Activated CD8-positive, alpha-beta memory T cell treated with anti-CD3 and anti-CD28 coated beads for 24 hours (primary cell): ENCODE measurements at places on chromosomes 2 and 18.

DNA sequence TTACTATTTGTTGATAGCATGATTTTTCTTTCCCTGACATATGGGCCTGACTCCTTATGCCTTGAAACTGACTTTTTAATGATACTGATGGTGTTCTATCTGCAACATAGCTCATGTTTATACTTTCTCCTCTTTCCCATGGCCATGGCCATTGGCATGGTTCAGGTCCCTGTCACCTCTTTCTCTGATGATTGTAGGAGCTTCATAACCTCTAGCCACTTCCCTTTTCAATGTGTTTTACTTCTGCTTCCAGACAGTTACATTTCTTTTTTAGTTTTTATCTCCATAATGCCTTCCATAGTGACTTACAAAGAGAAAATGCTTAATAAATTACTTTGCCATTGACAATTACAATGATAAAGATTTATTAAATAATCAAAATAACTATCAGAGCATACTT is 177.9 kb upstream of the SETBP1 start:
- DNase-seq: no peak

GRCh38 chr2:12127638-12128037 is 381.2 kb downstream of the LPIN1 start:
- DNase-seq: no peak

- no peak for DNase-seq
Measured at GRCh38 chr18:55275039-55275901, 312.7 kb downstream of the TCF4 start.

DNA sequence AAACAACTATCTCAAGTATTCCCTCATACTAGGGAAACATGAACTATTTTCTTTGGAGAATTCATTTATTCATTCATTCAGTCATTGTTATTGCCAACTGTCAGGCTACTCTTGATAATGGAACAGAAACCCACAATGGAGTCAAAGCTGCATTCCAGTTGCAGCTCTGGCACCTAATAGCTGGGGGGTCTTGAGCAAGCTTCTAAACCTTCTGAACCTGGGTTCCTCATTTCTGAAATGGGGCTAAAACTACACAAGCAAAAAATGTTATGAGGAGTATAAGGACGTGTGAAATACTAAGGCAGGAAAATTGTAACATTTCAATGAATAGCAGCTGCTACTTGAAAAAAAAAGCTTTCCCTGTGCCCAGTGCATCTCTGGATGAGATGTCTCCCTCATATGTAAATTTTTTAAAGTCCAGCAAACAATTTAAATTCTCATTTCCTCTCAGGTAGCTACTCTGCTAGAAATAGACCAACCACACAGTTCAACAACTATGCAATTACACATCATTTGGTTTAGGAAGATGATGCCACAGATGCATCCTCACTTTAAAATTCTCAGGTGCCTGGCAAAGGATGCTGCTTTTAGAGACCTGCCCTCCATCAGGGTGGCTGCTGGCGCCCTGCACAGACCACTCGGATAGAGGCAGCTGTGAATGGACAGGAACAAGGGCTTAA is 38.5 kb downstream of the SPRED2 start:
- DNase-seq: no peak

DNA sequence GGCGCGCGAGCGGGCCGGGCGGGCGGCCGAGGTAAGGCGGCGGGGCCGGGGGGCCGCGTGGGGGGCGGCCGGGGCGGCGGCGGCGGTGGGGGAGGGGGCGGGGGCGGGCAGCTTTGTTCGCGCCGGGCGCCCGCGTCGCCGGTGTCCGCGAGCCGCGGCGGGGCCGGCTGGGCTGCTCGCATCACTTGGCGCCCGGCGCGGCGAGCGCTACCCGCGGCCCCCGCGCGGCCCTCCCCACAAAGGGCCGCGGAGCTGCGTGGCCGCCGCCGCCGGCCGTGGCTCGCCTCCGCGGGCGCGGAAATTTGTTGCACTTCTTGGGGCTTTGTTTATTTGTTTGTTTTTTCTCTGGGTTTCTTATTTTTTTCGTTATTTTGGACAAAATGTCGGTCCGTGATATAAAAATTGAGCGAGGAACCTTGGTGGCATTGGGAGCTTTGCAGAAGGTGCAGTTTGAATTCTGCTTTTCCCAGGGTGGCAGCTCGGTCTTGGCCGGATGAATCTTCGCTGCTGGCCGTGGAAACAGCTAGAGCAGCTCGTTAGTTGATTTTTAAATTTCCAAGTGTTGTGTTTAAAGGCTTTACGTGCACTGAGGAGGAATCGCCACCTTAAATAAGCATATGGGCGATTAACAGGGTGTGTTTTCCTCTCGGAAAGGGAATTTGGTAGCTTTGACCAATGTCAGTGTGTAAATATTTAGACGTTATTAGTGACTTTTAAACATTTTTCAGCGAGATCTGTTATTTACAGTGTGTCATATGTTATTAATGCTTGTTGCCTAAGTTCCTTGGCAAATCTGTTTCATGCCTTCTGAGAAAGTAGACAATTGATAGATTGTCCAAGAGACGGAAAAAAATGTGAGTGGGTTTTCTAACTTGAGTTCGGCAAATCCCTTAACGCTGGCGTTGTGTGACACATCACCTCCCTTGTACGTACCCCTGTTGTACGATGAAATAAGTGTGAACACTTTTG is 822 bp downstream of the UBE2E3 start:
- DNase-seq: peak; percentile 72

- DNase-seq: no peak
Measured at GRCh38 chr2:127486247-127487058, 39.8 kb downstream of the IWS1 start.

DNA sequence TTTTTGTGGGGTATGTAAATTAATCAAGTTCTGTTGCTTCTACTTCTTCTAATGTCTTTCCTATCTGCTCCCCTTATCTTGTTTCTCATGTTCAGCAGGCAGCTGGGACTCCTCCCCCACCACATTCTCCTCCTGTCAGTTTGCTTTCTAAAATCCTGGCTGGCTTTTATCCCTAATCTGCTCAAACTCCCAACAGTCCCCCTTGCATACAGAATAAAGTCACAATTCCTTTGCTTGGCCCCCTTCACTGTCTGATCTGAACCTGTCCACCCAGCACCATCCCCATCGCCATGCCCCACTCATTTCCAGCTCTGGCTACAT is 2.2 kb downstream of the CFAP221 start:
- DNase-seq: no peak

GRCh38 chr2:79086255-79086654 is 1.5 kb downstream of the REG1B start:
- no peak for DNase-seq

GRCh38 chr2:143219266-143219665 is 90.0 kb downstream of the ARHGAP15 start:
- DNase-seq: no peak

DNA sequence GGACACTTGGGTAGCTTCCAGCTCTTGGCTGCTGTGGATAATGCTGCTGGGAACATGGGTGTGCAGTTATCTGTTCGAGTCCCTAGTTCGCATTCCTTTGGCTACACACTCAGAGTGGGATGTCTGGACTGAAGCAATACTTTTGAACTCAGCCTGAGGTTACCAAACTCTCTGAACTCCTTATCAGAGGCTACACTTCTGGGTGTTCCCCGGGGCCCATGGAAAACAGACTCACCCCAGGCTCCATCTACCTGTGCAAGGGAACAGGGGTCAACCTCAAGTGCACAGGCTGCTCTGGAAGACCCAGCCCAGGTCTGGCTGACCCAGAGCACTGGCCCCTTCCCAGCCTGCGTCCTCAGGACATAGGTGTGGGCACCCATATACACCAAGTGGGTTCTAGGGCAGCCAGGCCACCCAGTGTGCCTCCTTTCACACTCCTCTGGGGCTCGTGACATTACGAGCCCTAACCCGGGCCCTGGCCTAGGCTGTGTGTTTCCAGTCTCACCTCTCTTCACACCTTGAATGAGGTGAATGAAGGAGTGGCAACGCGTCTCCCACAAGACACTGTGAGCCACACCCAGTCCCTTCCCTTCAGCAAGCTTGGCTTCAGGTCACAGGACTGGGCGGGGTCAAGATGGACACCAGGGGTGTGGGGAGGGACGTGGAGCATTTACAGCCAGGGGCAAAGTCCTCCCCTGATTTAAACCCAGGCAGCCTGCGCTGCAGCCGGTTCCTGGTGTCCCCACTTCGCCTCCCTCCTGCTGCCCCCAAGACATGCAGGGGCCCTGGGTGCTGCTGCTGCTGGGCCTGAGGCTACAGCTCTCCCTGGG is at the start of gene ALPI:
ALPI (plus strand) TSS at position 728 of the 830 bp plus-strand sequence; CDS start at position 775, 47 bp downstream.
- DNase-seq: no peak

DNA sequence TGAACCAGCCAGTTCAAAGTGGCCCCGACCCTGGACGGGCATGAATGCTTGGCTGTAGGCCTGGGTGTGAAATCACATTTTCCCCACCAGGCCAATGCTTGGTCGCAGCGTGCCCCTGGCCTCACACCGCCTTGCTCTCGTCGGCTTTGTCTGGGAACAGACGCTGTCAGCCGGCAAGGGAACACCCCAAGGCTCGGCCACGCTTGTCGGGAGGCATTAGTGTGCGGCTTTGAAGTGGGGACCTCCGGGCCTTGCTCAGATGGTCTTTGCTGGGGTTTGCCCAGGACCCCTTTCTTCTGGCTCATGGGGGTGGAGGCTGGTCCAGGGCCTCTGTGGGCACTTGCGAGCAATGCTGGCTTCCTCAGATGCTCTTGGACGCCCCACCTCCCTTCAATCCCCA is 79.1 kb downstream of the INHBB start:
- DNase-seq: peak; percentile 30

- no peak for DNase-seq
Measured at GRCh38 chr2:223262946-223263345, 211.0 kb downstream of the KCNE4 start.

DNA sequence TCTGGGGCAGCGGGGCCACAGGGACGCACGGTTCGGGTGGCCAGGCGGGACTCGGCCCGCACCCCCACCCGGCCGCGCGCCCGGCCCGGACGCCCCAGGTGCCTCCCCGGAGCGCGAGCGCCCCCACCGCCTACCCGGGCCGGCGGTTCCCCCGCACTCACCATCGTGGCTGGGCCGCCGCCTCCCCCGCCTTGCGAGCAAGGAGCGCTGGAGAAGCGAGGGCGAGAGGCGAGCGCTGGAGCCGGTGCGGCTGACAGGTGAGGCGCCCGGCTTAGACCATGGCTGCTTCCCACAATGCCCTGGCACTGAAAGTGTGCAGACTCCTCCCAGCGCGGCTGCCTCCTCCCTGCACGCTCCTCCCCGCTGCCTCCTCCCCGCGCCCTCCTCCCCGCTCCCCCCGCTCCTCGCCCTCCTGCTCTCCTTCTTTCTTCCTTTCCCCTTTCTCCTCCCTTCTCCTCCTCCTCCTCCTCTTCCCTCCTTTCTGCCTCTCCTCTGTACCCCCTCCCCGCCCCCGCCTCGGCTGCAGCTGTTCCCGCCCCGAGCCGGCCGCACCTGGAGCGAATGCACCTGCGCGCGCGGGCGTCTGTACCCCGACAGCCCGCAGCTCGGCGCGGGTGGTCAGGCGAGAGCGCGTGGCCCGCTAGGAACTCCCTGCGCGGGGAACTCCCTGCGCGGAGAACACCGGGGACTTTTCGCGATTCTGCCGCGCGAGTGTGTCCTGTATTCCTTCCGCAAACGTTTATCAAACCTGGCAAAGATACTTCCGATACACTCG is at the start of gene AP1S3:
AP1S3 (minus strand) TSS at position 296 of the 775 bp plus-strand sequence; CDS start at position 164, 132 bp downstream.
- DNase-seq: peak; percentile 84

DNA sequence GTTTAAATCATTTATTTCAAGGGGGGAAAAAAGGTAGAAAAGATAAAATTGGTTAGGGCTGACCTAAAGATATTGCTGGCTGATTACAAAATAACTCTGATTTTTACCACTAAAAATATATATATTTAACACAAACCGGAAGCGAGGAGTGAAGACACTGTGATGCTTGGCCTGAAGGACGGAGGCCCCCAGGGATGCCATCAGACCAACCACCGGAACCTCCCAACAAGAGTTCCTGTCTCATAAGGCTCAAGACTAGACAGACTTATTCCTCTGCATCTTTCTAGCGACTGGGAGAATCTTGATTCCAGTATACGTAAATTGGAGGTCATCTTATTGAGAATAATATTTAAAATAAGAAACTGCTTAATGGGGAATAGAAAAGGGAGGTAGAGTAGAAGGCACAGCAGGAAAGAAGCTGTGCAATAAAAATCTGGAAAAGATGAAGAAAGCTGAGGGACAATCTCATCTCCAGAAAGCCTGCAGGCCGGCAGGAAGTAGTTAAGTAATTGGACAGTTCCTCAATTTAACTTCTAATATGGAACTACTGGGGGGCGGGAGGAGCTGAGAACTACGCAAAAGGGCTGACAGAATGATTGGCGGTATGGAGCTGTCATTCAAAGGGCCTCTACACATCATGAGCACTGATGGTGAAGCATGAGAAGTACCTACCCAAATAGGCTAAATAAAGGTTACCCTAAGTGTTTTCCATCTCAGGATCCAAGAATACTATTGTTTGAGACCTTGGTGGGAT is 91.1 kb downstream of the DTNB start:
- DNase-seq: no peak

DNA sequence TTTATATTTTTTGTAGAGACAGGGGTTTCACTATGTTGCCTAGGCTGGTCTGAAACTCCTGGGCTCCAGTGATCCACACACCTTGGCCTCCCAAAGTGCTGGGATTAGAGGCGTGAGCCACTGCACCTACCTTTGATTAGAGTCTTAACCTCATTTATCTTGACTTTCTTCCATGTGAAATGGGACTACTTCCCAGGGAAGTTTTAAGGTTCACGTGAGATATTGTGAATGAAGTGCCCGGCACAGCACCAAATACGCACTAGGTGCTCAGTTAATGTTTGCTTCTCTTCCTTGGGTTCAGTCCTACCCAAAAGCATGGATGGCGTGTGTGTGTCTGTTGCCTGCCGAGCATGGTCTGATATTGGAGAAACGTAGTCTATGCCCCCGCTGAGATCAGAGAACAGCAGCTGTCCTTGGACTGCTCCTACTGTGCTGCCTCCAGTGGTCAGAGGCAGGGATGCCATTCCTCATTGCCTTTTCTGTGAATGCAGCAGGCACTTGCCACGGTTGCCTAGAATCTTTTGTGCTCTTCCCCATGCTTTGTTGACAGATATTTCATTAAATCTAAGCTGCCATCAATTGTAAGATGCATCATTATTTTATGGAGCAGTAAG is 12.3 kb upstream of the TFCP2L1 start:
- DNase-seq: no peak

DNA sequence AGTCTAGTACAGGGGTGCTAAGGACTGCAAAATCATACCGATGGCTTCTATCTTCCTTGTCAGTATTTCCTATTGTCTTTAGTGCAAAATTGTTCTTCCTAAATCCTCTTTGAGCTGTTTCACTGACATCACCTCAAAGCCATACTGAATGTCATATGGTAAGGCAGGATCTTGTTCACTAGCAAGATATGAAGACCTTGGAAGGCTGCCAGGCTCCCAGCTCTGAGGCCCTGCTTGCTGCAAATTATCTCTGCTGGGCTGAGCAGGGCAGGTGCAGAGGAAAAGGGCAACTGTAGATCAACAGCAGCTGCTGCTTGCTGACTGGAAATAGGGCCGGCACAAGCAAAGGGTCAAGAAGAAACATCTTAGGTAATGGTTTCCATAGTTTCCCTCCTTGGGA is 58.2 kb downstream of the PMAIP1 start:
- DNase-seq: no peak
